ENCODE measurements at places on chromosomes 2 and 18.
A peak's percentile ranks its signal among the peaks of the same experiment; 100 is the strongest.

- DNase-seq: no peak
Observed at GRCh38 chr2:138147796-138148195, 183.5 kb downstream of the HNMT start.

- no peak for DNase-seq
Observed at GRCh38 chr2:101111917-101112771, 39.0 kb downstream of the TBC1D8 start.

DNA sequence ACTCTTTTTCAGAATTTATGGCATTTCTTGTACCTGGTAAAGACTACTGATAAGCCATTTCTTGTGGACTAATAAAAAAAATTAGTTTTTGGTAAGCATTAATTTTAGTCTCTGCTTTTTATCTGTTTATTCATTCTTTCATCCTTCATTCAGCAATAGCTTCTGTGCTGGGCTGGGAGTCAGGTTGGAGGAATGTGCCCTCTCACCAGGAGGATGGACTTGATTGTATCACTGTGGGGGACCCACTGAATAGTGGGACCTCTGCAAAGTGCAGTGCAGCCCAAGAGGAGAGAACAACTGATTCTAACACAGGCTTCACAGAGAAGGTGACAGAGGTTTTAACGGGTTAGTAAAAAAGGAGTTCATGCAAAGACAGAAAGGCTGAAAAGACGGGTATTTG lies 39.1 kb downstream of the CDC42EP3 start:
- DNase-seq: no peak

GRCh38 chr2:120759543-120760331 lies 24.1 kb downstream of the GLI2 start:
- peak; percentile 7 for DNase-seq

GRCh38 chr2:206045251-206045650 lies 40.7 kb downstream of the INO80D start:
- no peak for DNase-seq

- no peak for DNase-seq
Observed at GRCh38 chr18:49460976-49461601, 644 bp upstream of the DYM start.

DNA sequence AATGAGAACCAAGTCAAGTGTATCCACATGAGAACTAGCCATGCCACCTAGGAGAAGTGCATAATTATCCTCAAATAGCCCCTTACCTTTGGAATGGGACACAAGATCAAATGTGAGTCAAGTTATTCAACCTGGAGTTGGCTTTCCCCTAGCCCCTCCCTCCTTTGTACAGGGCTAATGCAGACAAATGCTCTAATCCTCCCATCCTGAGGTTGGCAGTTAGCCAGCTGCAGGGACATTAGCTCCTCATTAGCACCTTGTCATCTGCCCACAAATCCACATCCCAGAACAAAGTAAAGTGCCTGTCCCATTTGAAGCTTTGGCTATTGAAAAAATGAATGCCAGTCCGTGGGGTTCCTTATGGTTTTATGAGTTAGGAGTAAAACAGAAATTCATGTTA lies 294.1 kb upstream of the FANCL start:
- DNase-seq: no peak

- DNase-seq: no peak
Observed at GRCh38 chr2:45311559-45311958, 299.5 kb downstream of the SRBD1 start.

GRCh38 chr2:177529166-177529565 lies 136.6 kb downstream of the AGPS start:
- DNase-seq: no peak

DNA sequence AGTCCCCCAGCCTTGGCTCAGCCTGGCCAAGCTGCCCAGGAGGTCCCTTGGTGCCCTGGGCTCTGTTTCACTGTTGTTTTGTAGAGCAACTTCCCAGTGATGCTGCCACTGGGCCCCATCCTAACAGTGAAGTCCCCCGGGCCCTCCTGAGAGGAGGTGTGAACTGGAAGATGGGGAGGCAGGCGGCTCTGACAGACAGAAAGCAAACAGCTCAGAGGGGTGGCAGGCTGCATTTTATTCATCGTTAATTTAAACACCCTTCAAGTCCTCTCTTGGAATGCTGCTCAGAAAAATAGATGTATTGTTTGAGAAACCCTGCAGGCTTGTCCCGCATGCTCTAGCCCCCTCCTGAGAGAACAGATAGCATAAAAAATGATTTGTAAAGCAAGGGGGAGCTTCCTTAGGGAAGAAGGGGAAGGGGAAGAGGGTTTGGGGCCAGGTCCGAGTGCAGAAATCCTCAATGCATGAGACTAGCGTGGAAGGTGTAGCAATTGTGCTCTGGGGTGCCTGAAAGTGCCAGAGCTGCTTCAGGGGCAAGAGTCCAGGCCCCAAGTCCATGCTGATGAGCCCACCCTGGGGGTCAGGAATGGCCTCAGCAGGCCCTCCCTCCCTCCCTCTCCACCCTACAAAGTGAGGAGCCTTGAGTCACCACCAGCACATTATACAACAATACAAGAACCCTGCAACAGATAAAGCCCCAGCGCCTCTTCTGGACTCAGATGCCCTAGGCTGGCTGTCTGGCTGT lies 113.6 kb downstream of the MSH2 start:
- DNase-seq: no peak

GRCh38 chr2:56729212-56729611 lies 545.4 kb downstream of the CCDC85A start:
- DNase-seq: no peak

DNA sequence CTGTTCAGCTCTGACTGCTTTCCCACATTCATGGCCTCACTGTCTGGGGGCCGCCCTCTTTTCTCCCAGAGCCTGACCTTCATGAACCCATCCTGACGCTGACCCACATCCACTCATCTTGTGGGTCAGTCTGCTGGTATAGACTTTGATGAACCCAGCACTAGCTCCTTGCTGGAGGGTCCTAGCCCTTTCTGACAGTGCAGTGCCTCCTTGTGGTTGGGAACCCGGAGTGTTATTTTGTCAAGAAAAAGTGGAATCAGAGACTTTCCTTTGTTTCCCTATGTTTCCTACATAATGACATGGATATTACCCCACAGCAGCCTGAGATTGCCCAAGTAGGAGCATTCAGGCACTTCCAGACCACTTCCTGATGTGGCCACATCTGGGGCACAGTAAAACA lies 19.3 kb upstream of the OSR1 start:
- no peak for DNase-seq

DNA sequence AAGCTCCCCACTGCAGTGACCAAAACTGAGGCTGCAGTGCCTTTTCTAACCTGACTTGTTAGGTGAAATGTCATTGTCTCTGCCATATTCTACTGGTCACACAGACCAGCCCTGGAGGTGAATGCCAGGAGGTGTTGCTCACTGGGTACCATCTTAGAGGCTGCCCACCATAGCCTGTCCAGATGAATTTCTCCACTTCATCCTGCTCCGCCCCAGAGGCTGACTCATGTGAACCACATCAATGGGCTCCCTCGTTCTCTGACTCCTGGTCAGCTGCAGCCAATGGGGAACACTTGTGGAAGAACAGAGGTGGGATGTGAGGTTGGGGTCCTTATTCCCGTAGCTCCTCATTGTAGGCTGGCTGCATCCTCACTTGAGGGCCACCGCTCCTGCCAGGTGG lies 3.4 kb upstream of the NARS1 start:
- no peak for DNase-seq

DNA sequence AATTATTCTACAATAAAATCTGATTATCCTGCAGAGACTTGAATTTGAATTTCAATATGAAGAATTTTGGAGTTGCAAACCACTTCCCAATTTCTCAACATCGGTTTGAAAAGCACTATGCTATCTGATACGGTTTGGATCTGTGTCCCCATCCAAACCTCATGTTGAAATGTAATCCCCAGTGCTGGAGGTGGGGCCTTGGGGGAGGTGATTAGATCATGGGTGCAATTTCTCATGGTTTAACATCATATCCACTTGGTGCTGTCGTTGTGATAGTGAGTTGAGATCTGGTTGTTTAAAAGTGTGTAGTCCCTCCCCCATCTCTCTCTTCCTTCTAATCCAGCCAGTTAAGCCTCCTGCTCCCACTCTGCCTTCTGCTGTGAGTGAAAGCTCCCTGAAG lies 205.7 kb downstream of the NBAS start:
- no peak for DNase-seq

- DNase-seq: no peak
Observed at GRCh38 chr2:224724331-224724730, 8.2 kb upstream of the CCDC195 start.

DNA sequence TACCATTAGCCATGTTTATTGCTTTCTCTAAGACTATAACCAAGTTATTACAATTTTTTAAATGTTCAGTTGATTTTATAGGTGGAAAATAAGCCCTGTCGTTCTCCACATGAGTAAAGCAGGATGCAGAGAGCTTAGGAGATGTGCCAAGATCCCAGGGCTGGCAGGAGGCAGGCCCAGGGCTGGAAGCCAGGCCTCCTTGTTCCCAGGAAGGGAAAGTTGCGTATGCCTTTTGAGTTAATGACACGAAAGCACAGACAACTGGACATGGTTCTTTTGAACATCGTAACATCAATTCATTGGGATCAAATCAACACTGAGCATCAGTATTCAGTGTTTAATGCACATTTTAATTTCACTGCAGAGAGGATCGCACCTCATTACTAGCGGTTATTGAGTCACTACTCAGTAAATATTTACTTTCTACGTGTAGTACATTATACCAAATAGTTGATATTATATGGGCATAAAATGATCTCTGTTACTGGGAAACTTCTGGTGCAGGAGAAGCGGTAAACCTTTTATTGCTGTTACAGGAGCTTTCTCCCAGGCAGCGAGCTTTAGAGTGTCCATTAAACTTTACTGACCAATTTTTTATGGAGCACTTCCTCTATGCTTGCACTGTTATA lies 60.0 kb downstream of the RNF144A start:
- DNase-seq: no peak

- no peak for DNase-seq
Observed at GRCh38 chr2:113172721-113173541, 840 bp upstream of the PSD4 start.

DNA sequence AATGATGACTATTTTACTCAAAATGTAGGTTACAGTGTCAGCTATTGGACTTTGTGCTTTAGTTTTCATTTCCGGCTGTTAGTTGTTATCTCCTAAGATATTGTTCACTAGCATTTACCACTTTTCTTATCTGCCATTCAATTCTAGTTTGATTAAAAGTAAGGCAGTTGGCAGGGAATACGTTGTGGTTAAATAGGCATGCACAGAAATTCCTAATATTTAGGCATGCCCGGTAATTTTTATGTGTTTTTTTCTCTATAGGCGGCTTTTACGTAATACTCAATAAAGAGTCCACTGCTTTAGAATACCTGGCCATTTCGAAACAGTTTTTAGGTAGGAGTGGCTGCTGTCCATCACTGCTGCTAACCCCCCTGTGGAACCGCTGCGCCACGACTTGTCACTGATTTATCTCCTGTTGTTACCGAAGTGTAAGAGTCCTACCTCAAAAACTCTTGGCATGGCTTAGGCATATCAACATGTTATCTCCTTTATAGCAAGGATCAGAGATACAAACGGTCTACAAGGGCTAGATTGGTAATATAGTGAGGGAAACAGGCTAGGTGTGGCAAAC lies 39.5 kb downstream of the BABAM2 start:
- DNase-seq: no peak

DNA sequence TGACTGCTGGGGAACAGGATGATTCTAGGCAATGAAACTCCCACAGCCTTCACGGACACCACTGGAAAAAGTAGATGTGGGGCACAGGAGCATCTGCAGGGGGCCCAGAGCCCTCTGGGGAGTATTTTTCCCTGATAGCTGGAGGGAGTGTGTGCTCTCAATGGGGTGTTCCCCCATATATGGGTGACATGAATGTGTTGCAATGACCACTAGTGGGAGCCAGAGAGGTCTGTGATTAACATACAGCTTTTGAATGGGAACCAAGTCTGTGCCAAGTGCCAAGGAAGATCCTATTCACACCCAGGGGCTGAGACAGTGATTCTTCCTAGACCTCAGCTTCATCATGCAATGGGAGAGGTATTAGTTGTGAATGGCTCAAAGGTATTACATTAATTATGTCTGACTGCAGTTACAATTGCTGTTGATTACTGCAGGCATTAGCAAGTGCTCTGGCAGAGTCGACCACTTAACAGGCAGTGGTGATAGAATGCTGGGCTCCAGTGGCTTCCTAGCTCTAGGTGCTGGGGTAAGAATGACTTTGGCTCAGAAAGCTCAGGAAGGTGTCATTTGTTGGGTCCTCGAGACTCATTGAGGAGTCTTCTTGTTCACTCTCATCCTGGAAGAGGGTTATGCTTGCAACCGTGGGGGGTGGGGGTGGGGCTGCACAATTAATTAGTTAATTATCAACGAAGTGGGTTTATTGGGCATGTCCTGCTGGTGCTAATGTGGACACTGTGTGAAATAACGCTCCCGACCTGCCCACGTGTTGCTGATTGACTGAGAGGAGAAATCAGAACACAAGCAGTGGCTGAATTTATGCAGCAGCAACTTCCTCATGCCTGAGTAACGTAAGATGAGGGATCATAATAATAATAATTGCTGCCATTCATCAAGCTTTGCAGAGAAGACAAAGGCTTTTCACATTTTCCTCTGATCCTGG lies 194.1 kb downstream of the CLIP4 start:
- no peak for DNase-seq

GRCh38 chr2:105781274-105781978 lies 36.7 kb downstream of the NCK2 start:
- no peak for DNase-seq

DNA sequence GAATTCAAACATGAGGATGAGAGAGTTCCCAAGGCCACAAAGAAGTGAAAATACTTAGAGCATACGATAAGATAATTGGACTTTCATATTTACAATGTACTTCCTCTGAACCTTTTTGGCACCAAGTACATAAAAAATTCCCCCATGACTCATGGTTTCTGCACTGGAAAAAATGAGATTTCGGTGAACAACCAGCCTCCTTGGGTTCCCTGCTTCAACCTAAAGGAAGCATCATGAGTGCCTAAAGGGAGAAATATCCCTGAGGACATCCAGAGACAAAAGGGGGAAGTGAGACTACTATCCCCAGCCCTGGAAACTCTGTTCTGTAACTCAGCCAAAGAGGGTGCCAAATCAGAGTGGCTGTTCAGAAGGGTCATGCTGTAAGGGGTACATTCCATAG lies 562.7 kb upstream of the SLC39A10 start:
- no peak for DNase-seq

- DNase-seq: no peak
Observed at GRCh38 chr18:46843372-46843771, 73.9 kb downstream of the PIAS2 start.

GRCh38 chr2:30741576-30741975 lies 65.7 kb downstream of the CAPN13 start:
- DNase-seq: no peak

DNA sequence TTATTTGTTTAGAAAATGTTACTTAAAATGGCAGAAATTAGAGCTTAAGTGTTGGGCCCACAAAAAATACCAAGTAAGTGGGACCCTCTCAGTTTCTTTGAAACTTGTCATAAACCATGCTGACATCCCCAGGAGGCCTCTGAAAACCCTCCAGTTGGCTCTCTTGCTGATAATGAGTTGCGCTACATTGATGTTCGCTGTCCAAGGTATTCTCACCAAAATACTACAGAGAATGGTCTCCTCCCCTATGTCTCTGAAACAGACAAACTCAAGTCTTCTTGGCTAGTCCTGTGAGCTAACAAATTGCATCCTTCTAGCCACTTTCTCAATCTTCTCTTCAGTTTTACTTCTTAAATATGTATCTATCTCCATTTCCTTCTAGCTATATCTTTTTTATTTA lies 669.4 kb downstream of the IRS1 start:
- no peak for DNase-seq

GRCh38 chr2:1340141-1340512 lies 73.1 kb upstream of the TPO start:
- DNase-seq: no peak

Data from breast epithelium (tissue), 4 donors.